Endodermal cell (in vitro differentiated cells): ENCODE measurements at places on chromosomes 1 and 21. TPM values are rescaled to one million over a fixed set of nuclear protein-coding genes. Genes with fewer than 3 reads are reported as not detected.

Gene LCE2C
- not detected in 2 replicates for total RNA-seq

Gene JAM2
- total RNA-seq = 0.48 and 0.99 TPM in 2 replicates

Gene MYBPH
- not detected in 3 replicates for total RNA-seq

DNA sequence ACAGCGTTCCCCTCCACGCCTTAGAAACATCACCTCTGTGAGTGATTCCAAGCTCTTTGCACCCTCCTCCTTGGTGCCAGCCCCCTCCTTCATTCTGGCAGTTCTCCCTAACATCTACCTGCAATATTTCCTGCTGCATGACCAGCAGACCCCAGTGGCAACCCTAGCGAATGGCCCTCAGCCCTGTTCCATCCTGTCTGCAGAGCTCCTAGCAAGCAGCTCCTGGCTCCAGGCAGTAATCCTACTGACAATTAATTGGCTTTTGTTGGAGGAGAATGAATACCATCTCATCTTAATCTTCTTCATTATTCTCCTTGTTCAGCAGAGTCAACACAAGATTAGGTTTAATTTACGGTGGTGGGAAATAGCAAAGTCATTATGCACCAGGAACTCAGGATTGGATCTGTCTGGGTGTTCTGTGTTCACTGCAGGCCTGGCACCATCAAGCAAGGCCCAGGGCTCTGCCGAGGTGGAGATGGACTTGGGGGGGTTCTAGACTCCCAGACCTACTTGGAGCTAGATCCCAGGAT, 12.4 kb downstream of the FBXO2 start:
- H3K27me3 ChIP-seq = no peaks in the 10 kb centered on the region
- no peaks in the 10 kb centered on the region for H3K36me3 ChIP-seq
- no peaks in the 10 kb centered on the region for H3K4me1 ChIP-seq
- no peak overlapping the region for H3K27ac ChIP-seq
- no peak for DNase-seq
- no peak overlapping the region for H3K4me3 ChIP-seq

DNA sequence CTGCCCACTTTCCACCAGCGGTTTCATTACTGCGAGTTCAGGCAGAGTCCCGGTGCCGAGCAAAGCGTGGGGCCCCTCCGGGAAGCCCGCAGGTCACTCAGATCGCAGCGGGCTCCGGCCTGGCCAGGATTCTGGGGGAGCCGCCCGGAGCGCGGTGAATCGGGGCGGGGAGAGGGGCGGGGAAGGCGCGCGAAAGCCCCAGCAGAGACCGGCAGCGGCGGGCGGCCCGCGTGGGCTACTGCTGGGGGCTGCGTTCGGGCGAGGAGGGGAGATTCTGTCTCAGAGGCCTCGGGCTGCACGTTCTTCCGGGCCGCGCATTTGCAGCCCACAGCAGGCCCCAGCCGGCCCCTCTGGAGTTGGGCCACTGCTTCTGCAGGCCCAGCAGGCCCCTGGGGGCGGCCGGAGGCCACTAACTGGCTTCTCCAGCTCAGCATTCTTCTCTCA, 64.7 kb downstream of the SCCPDH start:
- H3K4me1 ChIP-seq = no peaks in the 10 kb centered on the region
- no peak overlapping the region for H3K4me3 ChIP-seq
- H3K36me3 ChIP-seq = no peaks in the 10 kb centered on the region
- no peaks in the 10 kb centered on the region for H3K27me3 ChIP-seq
